Articular chondrocyte of knee joint (primary cell): ENCODE measurements at places on chromosomes 3 and 15. TPM values are rescaled to one million over a fixed set of nuclear protein-coding genes. Genes with fewer than 3 reads are reported as not detected.

UBE2E2 gene
- total RNA-seq, result 37.8 and 67.2 TPM in 2 replicates

ANO10 gene
- total RNA-seq, result 50.6 and 59.1 TPM in 2 replicates

SCN5A gene
- under 0.01 TPM in 2 replicates for total RNA-seq

SYNPR gene
- not detected in 2 replicates for total RNA-seq

TEX55 gene
- total RNA-seq, result not detected in 2 replicates

CYP1A1 gene
- 0.32 TPM in 1 of 2 replicates, not detected in the other for total RNA-seq

HCLS1 gene
- total RNA-seq, result 4.0 and 6.5 TPM in 2 replicates

ASB14 gene
- under 0.01 and 0.11 TPM in 2 replicates for total RNA-seq

TTC21A gene
- total RNA-seq, result 4.4 and 6.8 TPM in 2 replicates

MUC13 gene
- under 0.01 TPM in 1 of 2 replicates, not detected in the other for total RNA-seq

ZSCAN29 gene
- 21.0 and 24.9 TPM in 2 replicates for total RNA-seq

PLA2G4D gene
- not detected in 2 replicates for total RNA-seq

SERINC4 gene
- total RNA-seq, result 0.13 TPM in 1 of 2 replicates, not detected in the other

SLC28A1 gene
- not detected in 2 replicates for total RNA-seq

NCKIPSD gene
- 9.7 and 17.1 TPM in 2 replicates for total RNA-seq

PSMA4 gene
- total RNA-seq, result 243 and 269 TPM in 2 replicates

FAIM gene
- 13.6 and 17.0 TPM in 2 replicates for total RNA-seq

SKIL gene
- 50.6 and 61.3 TPM in 2 replicates for total RNA-seq

TRAIP gene
- total RNA-seq, result 2.1 and 3.1 TPM in 2 replicates

FGF12 gene
- total RNA-seq, result not detected in 2 replicates

C2CD4A gene
- 0.11 and 0.26 TPM in 2 replicates for total RNA-seq

REC114 gene
- total RNA-seq, result not detected in 2 replicates

CPOX gene
- 19.7 TPM in 2 replicates for total RNA-seq

LRRN1 gene
- 1.4 and 4.5 TPM in 2 replicates for total RNA-seq

ALPK3 gene
- 0.78 and 2.8 TPM in 2 replicates for total RNA-seq

GOLGA6A gene
- 0.11 and 0.13 TPM in 2 replicates for total RNA-seq

COL6A5 gene
- total RNA-seq, result not detected in 2 replicates

MTHFS gene
- 23.8 and 26.0 TPM in 2 replicates for total RNA-seq

AP3B2 gene
- 1.0 and 1.4 TPM in 2 replicates for total RNA-seq

OR4F6 gene
- not detected in 2 replicates for total RNA-seq

CLDN16 gene
- total RNA-seq, result not detected in 2 replicates

EPHA6 gene
- total RNA-seq, result 0.13 TPM in 1 of 2 replicates, not detected in the other

NMB gene
- 2.9 and 5.8 TPM in 2 replicates for total RNA-seq

CERS3 gene
- total RNA-seq, result not detected in 2 replicates

CTXN2 gene
- not detected in 2 replicates for total RNA-seq

EID1 gene
- 269 and 271 TPM in 2 replicates for total RNA-seq

ITIH4 gene
- total RNA-seq, result 2.7 and 4.7 TPM in 2 replicates

GOLGA6L2 gene
- total RNA-seq, result not detected in 2 replicates

ALDH1A3 gene
- total RNA-seq, result 24.4 and 25.5 TPM in 2 replicates

GPR176 gene
- 140 and 142 TPM in 2 replicates for total RNA-seq

LINGO1 gene
- 0.11 and 0.13 TPM in 2 replicates for total RNA-seq

AADACL2 gene
- total RNA-seq, result not detected in 2 replicates

SPTBN5 gene
- 0.13 and 0.22 TPM in 2 replicates for total RNA-seq

CFAP161 gene
- total RNA-seq, result 0.26 and 0.54 TPM in 2 replicates

SOX2 gene
- total RNA-seq, result not detected in 2 replicates
